ENCODE measurements at places on chromosomes 16 and 17. TPM values are rescaled to one million over a fixed set of nuclear protein-coding genes. Genes with fewer than 3 reads are reported as not detected.

- DNase-seq: no peak
These were observed 8.3 kb downstream of the ALKBH5 start for GRCh38 chr17:18191967-18192366.

Gene USP43
- 5.3 TPM for total RNA-seq

Gene OR4D1
- total RNA-seq: 0.09 TPM

GRCh38 chr16:79623062-79623461 is 22.5 kb upstream of the MAF start:
- no peak for DNase-seq

Gene ASPHD1
- 4.3 TPM for total RNA-seq

Gene ZNF48
- total RNA-seq: 8.0 TPM

GRCh38 chr17:51948128-51948527 is 210.4 kb downstream of the CA10 start:
- no peak for DNase-seq

Gene KRTAP9-8
- total RNA-seq: not detected

Gene AGRP
- total RNA-seq: 1.4 TPM

- no peak for DNase-seq
These were observed 48.3 kb upstream of the C17orf78 start for GRCh38 chr17:37327341-37328090.

Gene ADAT1
- total RNA-seq: 51.8 TPM

Gene CLEC18A
- total RNA-seq: 1.6 TPM
